Naive thymus-derived CD4-positive, alpha-beta T cell (primary cell): ENCODE measurements at places on chromosomes 6 and 20. TPM values are rescaled to one million over a fixed set of nuclear protein-coding genes. Genes with fewer than 3 reads are reported as not detected.
A peak's percentile ranks its signal among the peaks of the same experiment; 100 is the strongest.

DNA sequence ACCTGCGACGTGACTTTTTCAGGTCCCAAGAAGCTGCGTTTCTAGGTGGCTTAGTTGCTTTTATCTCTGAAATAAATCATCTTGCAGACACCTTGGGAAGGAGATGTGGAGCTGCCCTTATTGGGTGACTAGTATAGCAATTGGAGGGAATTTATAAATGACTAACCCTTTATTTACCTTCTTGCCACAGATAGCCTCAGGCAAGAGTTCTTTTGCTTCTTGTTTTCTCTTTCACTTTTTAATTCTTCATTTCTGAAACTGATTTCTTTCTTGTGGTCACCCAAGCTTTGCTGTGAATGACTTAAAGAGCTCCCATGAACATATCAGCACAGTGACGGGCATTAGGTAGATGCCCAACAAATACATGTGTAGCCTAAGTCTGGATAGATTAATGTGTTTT is 3.0 kb downstream of the ADGRF4 start:
- DNase-seq = no peak

The RFX6 gene
- total RNA-seq = not detected in 2 replicates

GRCh38 chr20:62104791-62105345 is 17.4 kb upstream of the LSM14B start:
- DNase-seq = no peak

- no peak for DNase-seq
Measured at GRCh38 chr6:8814440-8815000, 379.2 kb upstream of the SLC35B3 start.

GRCh38 chr6:40490508-40490907 is 96.7 kb downstream of the LRFN2 start:
- no peak for DNase-seq

DNA sequence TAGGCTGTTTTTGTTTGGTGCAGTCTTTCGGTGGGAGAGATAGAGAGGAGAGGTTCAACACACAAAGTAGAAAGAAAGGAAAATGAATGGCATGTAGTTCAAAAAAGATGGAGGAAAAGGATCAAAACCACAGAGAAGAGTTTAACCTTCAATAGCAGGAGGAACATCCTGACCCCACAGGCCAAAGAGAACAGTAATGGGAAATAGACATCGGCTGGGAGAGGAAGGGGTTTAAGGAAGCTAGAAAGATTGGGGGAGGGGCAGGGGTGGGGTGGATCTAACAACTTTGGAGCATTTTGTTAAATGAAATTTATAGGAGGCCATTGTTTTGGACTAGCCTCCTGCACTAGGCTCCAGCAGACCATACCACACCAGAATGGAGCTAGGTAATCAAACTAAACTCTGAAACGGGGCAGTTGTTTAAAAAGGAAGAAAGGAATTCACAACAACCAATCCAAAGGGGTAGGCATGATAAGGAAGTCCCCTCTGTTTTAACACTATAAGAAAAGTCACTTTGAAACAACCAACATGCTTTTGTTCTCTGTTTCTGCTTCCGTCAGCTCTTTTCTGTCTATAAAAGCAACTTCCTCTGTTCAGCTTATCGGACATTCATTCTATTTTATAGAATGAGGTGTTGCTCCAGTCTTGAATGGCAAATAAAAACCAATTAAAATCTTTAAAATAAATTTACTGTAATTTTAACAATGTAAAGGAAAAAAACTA is 82.6 kb downstream of the EPB41L2 start:
- DNase-seq = no peak

DNA sequence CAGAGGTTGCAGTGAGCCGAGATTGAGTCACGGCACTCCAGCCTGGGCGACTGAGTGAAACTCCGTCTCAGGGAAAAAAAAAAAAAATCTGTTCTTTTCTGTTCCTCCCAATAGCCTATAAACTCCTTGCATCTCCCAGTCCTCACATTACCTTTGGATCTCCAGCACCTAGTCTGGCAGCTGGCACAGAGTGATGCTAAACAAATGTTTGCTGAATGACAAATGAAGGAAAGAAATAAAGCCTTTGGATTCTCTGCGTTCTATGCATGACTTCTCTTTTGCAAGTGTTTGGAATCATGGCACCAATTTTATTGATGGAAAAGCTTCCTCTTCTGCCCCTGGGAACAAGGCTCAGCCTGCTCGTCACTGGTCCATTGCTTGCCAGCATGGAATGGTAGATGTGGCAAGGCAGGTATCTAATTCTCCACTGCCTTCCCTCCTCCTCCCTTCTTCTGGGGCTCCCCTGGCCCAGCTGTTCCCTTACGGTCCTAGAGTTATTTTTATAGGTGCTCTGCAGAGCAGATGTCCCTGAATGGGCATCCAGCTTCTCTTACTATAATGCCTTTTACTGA is 53.6 kb upstream of the FYN start:
- no peak for DNase-seq

- no peak for DNase-seq
Measured at GRCh38 chr20:59146780-59147565, 16.6 kb upstream of the ZNF831 start.

DNA sequence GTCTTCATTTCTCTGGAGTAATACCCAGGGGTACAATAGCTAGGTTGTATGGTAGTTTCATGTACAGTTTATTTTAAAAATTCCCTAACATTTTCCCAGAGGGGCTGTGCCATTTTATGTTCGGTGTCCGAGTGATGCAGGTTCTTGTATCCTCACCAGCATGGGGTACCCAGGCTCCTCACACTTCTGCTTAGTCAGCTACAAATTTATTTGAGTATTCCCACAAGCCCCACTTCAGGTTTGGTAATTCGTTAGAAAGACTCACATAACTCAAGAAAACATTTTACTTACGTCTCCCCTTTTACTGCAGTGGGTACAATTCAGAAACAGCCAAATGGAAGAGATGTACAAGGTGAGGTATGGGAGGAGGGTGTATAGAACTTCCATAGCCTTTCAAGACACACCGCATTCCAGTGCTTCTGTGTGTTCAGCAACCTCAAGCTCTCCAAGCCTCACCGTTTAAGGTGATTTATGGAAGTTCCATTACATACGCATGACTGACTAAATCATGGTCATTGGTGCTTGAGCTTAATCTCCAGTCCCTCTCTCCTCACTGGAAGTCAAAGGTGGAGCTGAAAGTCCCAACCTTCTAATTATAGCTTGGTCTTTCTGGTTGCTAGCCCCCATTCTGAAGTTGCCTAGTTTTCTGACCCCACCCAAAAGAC is 18.1 kb downstream of the RIPK1 start:
- DNase-seq = no peak

GRCh38 chr6:28725890-28726348 is 197.9 kb downstream of the TRIM27 start:
- DNase-seq = no peak

- DNase-seq = no peak
Measured at GRCh38 chr6:84685983-84686584, 78.3 kb downstream of the TBX18 start.

DNA sequence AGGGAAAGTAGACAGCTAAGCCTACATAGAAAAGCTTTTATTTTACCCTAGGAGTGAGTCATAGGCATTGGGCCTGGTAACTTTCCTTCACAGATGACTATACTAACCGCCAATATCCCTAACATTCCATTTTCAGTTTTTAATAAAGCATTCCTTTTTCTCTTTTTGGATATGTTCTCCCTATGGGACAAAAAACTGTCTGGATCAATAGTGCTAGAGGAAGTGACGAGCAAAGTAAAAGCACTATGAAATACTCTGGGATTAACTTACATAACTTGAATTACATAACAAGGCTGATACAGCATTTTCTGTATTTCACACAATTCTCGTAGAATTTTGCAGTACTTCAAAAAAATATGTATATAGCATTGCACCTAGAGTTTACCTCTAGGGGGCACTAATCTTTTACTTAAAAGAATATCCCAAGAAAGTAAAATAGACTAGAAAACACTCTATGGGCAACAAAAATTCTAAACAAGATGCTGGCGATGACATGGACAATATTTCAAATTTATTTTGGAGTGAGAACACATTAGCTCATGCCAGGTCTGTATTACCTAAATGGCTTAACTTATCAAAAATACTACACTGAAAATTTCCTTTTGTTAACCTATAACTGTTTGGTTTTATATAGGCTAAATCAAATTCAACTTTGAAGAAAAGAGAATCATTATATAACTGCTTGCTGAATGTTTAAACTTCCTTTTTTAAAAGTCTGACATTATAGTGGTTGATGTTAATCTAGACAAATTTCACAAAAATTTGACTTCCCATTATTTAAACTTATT is 66.3 kb upstream of the DST start:
- peak; percentile 10 for DNase-seq

GRCh38 chr6:41647061-41647511 is 8.8 kb downstream of the MDFI start:
- DNase-seq = no peak

The HLA-DQB1 gene
- 9.4 and 15.1 TPM in 2 replicates for total RNA-seq

The CLVS2 gene
- not detected for total RNA-seq

GRCh38 chr6:89640804-89641203 is 2.3 kb upstream of the LYRM2 start:
- no peak for DNase-seq

- DNase-seq = no peak
Measured at GRCh38 chr20:10521068-10521831, 86.1 kb downstream of the SLX4IP start.

DNA sequence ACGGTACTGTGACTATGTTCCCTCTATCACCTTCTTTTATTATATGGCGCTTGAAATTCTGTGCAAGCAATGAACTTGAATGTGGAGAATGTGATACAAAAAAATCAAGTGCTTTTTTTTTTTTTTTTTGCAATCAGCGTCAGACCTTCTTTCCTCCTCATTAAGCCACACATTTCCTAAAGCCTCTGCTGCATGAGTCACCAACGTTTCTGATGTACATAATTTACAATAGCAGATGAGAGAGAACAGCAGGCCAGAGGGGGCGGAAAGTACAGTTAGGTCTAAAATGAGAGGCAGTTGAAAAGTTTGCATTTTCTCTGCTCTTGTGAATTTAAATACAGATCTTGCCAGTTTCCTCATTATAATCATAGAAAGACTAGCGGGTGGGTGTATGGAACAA is 114.6 kb upstream of the RIPOR2 start:
- DNase-seq = no peak

The KHDRBS2 gene
- total RNA-seq = 0.37 TPM

GRCh38 chr20:19211661-19212468 is 577 bp upstream of the SLC24A3 start:
- no peak for DNase-seq

GRCh38 chr6:158763434-158764182 is 55.6 kb downstream of the EZR start:
- DNase-seq = no peak

DNA sequence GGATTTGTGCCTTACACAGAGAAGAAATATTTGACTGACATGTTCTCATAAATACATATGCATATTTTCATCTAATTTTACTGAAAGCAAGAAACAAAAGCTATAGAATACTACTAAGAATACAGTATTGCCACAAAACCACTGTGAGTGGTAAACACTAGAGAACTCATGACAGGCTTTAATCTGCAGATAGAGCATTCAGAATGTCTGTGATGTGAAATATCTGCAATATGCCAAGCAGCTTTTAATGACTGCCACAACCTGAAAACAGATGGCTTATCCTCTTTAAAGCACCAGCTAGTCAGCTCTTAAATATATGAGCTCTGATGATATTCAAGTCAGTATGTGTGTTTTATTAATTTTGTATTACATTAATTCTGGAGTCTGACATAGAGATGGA is 3.4 kb downstream of the NAPB start:
- DNase-seq = no peak

DNA sequence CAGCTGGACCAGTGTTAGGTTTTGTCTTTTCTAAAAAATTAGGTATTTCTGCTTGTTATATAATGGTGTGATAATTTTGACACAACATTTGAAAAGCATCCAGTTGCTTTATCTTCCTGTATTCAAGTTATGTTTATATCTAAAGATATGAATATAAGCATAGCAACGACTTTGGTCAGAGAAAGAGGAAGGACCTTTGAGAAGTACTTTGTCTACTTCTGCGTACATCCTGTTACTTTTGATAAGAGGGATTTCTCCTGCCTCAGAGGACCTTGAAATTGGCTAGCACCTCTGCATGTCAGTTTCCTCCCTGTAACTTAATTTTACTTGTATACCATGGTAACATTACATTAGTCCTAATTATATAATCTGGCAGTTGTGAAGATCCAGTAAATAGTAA is 24.8 kb downstream of the PHF20 start:
- peak; percentile 18 for DNase-seq

The RAE1 gene
- 35.2 TPM for total RNA-seq

DNA sequence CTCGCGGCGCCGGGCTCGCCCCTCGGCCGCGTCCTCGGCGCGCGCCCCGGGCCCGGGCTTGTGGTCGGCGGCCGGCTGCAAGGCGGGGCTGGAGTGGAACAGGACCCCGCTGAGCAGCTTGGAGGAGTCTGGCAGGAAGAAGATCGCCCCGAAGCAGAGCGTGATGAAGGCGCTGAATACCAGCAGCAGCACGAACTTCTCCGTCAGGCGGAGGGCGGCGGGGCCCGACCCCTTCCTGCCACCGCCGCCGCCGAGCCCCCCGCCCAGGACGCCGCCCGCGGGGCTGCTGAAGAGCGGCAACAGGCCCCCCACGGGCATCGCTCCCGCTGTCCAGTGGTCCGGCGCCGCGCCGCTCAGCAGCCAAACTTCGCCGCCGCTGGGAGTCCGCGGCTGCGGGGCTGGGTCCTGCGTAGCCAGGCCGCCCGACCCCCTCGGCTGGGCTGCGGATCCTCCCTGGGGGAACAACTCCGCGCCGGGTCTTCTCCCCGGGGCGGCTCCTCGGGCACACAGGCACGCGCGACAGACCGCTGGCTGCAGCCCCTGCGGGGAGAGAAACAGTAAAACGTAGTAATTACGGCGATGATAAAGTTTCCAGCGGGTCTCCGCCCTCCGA is 707 bp downstream of the MAN1A1 start:
- peak; percentile 44 for DNase-seq

The TFAP2A gene
- not detected for total RNA-seq
